ENCODE measurements at places on chromosomes 4 and X.

DNA sequence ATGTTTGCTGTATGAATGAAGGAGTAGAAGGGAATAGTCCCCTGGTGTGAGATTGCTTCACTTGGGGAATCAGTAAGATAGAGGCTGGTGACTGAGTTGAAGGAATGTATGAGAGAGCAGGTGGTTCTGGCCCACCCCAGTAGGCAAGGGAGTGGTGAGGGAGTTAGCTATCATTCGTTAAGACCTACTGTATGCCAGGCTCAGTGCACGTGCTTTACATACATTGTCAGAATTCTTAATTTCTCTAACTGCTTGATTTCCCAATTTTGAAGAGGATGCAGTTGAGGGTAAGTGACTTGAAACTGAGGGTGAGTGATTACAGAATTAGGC is 700 bp downstream of the VMA21 start:
- no peak for DNase-seq

GRCh38 chr4:86058621-86059020 is 301.2 kb downstream of the MAPK10 start:
- DNase-seq = no peak

DNA sequence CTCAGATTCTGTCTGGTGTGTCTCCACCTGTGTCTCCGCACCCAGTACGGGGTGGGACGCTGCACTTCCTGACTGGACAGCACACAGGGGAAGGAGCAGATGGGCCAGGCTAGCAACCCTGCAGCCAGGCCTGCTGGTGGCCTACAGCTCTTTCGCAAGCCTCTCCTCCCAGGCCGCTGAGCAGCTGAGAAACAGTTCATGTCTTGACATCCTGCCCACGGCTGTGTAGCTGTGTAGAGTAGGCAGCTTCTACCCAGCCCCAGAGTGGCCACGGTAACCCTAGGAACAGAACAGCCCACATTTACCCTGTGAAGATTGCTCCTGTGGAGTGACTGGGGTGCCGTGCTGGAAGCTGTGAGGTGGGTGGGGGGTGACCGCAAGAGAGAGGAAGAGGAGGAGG is 38.9 kb downstream of the CCNQ start:
- no peak for DNase-seq

- no peak for DNase-seq
These were observed at the start of gene CLCN4 for GRCh38 chrX:10156199-10157031. Gene CLCN4, plus strand, starts transcription at chrX:10156975. Its CDS starts 28,058 bp downstream, at chrX:10185033.

DNA sequence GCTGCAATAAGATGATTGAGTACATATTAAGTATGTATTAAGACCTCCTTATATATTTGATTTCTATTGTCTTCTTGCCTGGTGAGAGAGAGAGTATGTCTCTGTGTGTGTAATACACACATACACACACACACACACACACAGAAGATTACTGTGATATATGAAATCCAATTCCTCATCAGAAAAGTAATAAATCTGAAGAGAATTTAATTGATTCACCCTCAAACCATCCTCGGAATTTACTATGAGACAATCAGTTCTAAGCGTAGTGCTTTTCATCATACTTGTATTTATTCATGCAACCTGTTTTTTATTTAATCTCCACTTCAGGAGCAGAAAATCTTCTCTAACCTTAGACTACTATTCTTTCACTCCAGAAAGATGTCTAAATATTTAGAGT is 62.3 kb upstream of the TLL1 start:
- no peak for DNase-seq

Measured in stimulated activated naive CD8-positive, alpha-beta T cell treated with anti-CD3 and anti-CD28 coated beads, Interleukin-15, amount 100 ng/mL, for 72 hours (primary cell).